Muscle of back (tissue), 13 donors: ENCODE measurements at places on chromosomes 7 and 10.

DNA sequence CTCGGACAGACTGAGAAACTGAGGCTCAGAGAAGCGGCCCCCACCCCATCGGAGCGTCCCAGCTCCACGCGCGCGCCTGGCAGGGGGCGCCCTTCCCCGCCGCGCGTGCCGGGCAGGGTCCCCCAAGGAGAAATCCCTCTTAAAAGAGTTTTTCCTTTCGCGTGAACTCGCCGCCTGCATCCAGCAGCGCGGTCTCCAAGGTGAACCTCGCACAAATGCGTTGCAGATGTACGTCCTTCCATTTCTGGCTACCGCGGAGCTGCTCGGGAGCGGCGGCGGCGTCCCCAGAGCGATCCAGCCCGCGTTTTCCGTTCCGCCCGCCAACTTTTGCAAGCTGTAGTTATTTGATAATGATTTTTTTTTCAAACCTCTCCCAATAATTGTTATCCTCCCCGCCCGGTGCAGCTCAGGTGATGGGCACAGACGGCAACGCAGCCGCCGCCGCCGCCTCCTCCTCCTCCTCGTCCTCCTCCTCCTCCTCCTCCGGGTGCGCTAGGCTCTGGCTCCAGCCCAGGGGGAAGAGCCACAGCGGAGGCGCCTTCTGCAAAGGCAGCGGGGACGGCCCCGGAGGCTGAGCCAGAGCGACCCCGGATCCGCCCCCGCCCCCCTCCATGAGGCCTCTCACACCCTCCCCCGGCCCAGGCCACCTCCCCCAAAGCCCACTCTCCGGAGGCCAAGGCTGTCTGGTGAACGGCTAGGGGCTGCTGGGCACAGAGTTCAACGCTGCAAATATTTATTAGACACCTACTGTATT, 74.0 kb upstream of the CUX1 start:
- DNase-seq, result peak; percentile 60

GRCh38 chr10:16182688-16183087, 254.1 kb upstream of the PTER start:
- DNase-seq, result no peak

DNA sequence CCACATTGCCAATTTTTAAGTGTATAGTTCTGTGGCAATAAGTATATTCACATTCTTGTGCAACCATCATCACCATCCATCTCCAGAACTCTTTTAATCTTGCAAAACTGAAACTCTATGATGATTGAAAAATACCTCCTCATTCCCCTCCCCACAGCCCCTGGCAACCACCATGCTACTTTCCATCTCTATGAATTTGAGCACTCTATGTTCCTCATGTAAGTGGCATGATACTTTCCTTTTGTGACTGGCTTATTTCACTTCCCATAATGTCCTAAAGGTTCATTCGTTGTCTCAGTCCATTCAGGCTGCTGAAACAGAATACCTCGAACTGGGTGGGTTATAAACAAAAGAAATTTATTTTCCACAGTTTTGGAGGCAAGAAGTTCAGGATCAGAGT, 23.4 kb upstream of the EGR2 start:
- no peak for DNase-seq

DNA sequence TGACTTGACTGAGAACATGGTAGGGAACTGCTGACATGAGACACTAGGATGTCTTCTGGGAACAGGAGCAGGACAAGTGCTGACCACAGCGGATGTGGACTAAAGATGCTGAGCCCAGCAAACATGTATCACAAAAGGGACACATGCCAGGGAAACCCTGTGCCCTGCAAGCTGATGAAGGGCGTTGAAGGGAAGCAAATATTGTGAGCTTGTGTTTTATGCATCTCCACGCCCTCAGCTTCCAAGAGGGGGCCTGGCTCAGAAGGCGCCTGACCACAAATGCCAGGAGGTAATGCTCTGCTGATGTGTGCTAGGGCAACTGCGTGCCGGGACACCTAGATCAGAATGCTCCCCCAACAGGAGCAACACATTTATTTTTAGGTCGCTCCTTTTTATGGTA, 207.3 kb downstream of the CXCL12 start:
- DNase-seq, result no peak

DNA sequence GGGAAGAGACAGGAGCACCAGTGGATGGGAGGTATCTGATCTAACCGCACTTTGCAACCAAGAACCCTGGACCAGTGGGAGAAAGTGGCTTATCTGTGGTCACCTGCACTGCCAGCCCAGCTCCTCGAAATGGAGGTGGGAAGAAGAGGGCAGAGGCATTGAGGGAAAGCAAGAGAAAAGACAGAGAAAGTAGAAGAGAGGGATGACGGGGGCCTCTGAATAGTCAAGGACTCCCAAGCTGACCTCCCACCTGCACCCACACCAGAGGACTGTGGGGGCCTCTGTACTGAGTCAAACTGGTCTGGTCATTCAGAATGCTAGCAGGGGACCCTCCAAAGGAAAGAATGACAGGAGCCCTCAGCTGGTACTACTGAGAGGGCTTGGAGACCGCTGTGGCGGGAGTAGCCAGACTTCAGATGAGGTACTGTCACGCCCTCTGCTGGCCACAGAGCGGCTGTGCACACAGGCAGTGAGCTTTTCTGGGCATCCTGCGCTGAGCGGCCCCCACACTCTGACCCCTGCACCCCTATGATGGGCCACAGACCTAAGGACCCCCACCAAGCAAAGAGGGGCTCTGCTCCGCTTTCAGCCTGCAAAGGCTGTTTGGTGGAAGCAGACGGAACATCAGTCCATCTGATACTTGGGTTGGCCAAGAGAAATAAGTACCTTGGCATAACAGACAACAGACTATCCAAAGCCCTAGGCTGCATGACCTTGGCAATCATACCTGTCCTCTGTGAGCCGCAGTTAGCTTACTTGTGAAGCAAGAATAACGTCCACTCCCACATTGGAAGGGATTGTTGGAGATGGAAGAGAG, 112.9 kb downstream of the COL13A1 start:
- peak; percentile 64 for DNase-seq

- DNase-seq, result no peak
Measured at GRCh38 chr10:52410916-52411315, 96.8 kb downstream of the DKK1 start.

GRCh38 chr7:137798073-137798763, 48.6 kb downstream of the DGKI start:
- no peak for DNase-seq

DNA sequence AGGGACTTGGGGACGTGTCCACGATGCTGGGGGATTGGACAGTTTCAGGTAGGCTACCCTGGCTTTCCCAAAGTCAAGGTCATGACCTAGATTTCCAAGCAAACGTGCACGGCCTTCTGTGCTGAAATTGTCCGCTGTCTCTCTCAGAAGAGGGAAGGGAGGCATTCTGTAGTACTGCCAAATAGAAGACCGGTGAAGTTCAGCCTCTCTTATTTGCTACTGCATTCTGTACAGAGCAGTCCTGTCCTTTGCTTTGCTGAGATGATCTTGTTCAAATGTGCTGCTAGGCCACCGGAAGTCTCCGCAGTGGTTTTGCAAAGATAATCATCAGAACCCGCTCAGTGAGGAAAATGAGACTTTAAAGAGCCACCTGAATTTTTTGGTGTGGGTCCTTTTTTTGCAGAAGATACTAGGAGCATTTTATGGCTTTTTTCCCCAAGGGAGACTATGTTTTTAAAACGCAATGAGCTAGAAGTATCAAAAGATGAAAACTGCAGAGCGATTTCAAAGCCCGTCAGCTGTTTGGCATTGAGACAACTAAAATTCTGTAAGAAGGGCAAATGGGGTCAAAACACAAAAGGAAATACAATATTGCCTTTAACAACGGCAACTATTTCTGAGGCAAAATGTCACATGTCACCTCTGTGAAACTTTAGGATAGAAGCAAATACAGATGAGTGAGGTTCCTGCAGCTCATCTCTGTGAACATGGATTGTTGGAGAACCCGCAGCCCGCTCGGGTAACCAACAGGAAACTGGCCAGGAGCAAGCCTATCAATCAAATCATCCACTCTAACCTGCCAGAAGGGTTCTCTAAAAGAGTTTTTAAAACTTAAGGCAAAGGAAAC, 1.3 kb upstream of the NMT2 start:
- peak; percentile 49 for DNase-seq

DNA sequence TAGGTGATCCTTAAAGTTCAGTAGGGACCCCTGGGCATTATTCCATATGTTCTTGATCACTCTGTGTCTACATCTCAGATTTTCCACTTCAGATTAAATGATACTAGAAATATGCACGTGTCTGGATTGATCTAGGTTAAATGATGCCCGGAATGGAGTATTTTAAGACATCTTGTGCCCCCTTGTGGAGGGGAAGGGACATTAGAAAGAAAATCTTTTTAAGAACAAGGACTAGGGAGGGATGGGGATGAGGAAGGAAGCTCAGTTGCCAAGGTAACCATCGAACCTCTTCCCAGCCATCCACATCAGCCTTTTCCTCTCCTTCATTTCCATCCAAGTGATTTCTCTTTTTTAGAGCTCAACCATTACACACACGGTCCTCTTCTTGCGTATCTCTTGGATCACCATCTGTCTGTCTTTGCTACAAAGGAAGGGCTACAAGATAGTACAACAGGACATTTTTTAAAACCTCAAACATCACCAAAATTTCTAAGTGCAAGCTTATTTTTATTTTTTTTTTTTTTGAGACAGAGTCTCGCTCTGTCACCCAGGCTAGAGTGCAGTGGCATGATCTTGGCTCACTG, 40.5 kb downstream of the PRSS2 start:
- DNase-seq, result peak; percentile 21
